ENCODE measurements at places on chromosomes 11 and 22. TPM values are rescaled to one million over a fixed set of nuclear protein-coding genes. Genes with fewer than 3 reads are reported as not detected.

DNA sequence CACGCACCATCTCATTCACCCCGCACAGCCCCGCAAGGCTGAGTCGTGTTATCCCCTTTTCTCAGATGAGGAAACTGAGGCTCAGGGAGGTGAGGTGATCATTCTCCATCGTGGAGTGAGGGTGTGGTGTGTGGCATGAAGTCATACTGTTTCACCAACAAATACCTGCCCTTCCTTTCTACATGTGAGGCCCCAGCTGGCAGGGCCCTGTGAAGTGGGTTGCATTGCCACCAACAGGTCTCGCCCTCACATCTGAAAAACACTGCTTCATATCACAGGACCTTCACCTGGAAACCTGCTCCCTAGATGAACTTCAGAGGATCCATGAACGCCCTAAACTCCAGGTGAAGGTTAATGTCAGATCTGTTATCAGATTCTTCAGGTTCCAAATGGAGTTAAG lies 4.3 kb downstream of the SSTR3 start:
- no peaks in the 10 kb centered on the region for H3K4me1 ChIP-seq
- H3K4me3 ChIP-seq: no peak overlapping the region
- no peak for DNase-seq
- no peaks in the 10 kb centered on the region for H3K36me3 ChIP-seq
- H3K27me3 ChIP-seq: no peaks in the 10 kb centered on the region

GRCh38 chr11:108698844-108699642 lies 34.2 kb downstream of the DDX10 start:
- H3K27me3 ChIP-seq: no peaks in the 10 kb centered on the region
- DNase-seq: no peak
- H3K36me3 ChIP-seq: no peaks in the 10 kb centered on the region
- no peaks in the 10 kb centered on the region for H3K4me1 ChIP-seq

DNA sequence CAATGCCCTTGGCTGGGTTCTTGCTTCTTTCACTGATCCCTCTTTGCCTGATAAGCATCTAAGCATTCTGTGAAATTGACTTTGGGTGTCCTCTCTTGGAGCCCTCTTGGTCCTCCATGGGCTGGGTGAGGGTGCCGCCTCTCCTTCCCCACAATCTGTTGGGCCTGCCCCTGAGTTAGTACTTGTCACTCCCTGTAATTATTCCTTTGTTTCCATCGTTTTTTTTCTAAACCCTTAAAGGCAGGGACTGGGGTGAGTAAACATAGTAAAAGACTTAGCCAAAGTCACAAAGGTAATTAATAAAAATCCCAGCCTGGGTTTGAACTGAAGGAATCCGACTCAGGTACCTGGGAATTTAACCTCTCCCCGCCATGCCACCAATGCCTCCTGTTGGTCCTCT lies 188.1 kb downstream of the MYO18B start:
- H3K4me3 ChIP-seq: no peak overlapping the region
- peaks cover 9% of the 10 kb centered on the region for H3K36me3 ChIP-seq
- no peaks in the 10 kb centered on the region for H3K27me3 ChIP-seq
- H3K27ac ChIP-seq: no peak overlapping the region
- H3K4me1 ChIP-seq: no peaks in the 10 kb centered on the region

The CREB3L1 gene
- 3.0 TPM for total RNA-seq

GRCh38 chr22:44448271-44448830 lies 49.7 kb downstream of the RTL6 start:
- no peaks in the 10 kb centered on the region for H3K36me3 ChIP-seq
- H3K27ac ChIP-seq: peak overlapping the region; percentile 75

All from thoracic aorta (tissue), 2 donors.